ENCODE measurements at places on chromosomes 4 and X.

- DNase-seq: no peak
Measured at GRCh38 chrX:69113723-69114122, 51.5 kb downstream of the PJA1 start.

GRCh38 chr4:8005814-8006215 lies 66.2 kb upstream of the AFAP1 start:
- no peak for DNase-seq

GRCh38 chr4:133960975-133961374 lies 240.6 kb downstream of the PABPC4L start:
- no peak for DNase-seq

- no peak for DNase-seq
Measured at GRCh38 chr4:113496698-113497097, 264.8 kb downstream of the CAMK2D start.

- DNase-seq: no peak
Measured at GRCh38 chr4:56746639-56747038, 65.5 kb upstream of the HOPX start.

DNA sequence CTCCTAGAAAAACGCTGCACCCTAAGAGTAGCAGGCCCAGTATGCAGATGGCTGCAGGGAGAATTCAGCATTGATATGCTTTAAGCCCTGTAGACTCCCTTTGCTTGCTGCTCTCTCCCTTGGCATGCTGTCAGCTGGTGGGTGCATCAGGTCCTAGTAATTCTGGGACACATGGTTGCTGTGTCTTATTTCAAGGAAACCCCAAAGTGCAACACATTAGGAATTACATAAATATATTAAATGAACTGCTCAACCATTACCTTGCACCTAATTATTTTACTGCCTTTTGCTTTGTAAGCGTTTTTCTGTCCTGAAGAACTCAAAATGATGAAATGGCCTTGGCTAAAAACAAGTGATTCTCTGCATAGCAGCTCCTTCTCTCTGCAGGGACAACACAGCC lies 516.3 kb downstream of the ZIC3 start:
- DNase-seq: no peak

GRCh38 chr4:8115916-8116315 lies 42.7 kb downstream of the ABLIM2 start:
- no peak for DNase-seq
